ENCODE measurements at places on chromosomes 5 and 9.
A peak's percentile ranks its signal among the peaks of the same experiment; 100 is the strongest.

DNA sequence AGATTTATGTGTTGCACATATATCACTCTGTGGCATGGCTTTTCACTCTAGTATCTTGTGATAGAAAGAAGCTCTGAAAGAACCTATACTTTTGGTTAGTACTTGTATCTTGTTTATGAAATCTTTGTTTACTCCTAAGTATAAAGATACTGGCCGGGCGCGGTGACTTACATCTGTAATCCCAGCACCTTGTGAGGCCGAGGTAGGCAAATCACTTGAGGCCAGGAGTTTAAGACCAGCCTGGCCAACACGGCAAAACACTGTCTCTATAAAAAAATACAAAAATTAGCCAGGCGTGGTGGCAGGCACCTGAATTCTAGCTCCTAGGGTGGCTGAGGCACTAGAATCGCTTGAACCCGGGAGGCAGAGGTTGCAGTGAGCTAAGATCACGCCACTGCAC lies 128.7 kb downstream of the FBXO38 start:
- DNase-seq = no peak

DNA sequence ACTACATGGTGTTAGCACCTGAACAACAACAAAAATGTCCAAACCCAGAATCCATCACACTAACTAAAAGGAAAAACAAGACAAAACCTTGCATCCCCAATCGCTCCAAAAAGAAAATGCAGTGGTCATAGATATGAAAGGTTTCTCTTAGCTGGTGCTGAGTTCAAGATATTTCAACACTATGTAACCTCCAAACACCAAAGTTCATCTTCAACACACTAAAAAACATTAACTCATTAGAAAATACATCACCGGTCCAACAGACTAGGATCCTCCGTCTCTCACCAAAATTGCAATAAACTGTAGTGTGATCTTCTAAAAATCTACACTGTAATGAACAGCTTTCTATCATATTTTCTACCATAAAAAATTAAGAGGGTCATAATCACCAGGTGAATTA lies 60.8 kb downstream of the ECPAS start:
- DNase-seq = no peak

DNA sequence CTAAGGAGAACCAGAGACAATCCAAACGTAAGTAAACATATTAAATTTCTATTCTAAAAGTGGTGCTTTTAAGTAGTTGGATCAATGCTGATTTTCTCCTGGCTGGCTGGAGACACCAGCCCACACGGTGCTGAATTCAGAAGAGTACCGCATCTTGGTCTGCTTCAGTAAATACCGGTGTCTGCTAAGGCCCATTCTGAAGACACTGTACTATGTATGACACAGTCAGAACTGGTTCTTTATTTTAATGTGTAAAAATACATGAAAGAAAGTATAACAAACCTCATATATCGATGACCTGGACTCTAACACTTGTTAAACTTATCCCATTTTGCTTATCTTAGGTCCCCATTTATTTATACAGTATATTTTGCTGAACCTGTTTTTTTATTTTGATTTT lies 32.8 kb downstream of the RAPGEF1 start:
- no peak for DNase-seq

- no peak for DNase-seq
These were observed 74.7 kb downstream of the ZFAND5 start for GRCh38 chr9:72290311-72290710.

- DNase-seq = no peak
These were observed 259.1 kb upstream of the CDH12 start for GRCh38 chr5:23112237-23112636.

DNA sequence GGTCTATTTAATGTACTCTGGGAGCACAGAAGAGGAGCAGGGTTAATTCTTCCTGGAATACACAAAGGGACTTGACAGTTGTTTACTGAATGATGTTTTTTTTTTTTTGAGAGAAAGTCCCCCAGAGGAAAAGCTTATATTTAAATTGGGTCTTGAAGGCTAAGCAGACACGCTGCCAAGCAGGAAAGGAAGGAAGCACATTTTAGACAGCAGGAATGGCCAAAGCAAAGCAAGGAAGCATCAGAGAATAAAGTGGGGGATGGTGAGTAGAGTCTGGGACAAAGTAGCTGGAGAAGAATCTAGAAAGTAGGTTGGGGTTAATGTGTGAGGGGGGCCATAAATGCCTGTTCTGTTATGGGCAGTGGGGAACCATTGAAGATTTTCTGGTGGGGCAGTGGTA lies 21.5 kb downstream of the ZNF346 start:
- no peak for DNase-seq

- DNase-seq = no peak
These were observed 118.7 kb upstream of the PUM3 start for GRCh38 chr9:2962471-2963172.

- DNase-seq = no peak
These were observed 21.2 kb downstream of the FAXDC2 start for GRCh38 chr5:154829181-154829588.

DNA sequence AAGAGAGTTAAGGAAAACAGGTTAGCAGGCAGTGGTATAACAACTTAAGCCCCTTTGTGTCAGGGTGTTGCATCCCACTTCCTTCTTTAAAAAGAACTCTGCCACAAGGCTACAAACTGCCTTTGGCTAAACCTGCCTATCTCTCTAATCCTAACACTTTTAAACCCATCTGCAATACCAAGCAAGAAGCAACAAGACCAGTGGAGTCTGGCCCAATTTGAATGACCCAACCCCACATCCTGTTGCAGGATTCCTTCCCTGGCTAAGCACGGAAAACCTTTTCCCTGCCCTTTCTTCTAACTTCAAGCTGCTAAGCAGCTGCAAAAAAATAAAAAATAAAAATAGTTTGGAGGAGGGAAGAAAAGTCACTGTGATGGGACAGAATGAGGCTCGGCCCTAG lies 27.1 kb downstream of the ABCA1 start:
- no peak for DNase-seq

GRCh38 chr5:96176022-96176421 lies 214.4 kb upstream of the ELL2 start:
- DNase-seq = no peak

GRCh38 chr9:93083592-93084470 lies 12.2 kb upstream of the CARD19 start:
- DNase-seq = no peak

- DNase-seq = no peak
These were observed 485.1 kb upstream of the PAPPA start for GRCh38 chr9:115668521-115668920.

DNA sequence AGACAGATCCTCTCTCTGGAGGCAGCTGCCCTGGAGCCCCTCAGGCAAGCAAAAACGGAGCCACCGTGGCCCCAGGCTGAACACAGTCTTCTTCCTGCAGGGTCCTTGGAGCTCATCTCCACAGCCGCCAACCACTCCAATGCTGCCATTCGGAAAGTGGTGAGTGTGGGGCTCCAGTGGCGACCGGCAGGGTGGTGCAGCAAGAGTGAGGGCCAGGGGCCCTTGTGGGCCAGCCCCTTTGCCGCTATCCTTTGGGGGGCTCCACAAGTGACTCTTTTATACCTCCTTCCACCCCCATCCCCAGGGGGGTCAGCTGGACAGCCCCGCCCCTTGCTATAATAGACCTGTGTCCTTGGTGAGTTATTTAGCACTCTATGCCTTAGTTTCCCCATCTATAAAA lies 47.4 kb upstream of the SUSD3 start:
- no peak for DNase-seq

GRCh38 chr5:32618962-32619361 lies 33.6 kb downstream of the SUB1 start:
- DNase-seq = no peak

DNA sequence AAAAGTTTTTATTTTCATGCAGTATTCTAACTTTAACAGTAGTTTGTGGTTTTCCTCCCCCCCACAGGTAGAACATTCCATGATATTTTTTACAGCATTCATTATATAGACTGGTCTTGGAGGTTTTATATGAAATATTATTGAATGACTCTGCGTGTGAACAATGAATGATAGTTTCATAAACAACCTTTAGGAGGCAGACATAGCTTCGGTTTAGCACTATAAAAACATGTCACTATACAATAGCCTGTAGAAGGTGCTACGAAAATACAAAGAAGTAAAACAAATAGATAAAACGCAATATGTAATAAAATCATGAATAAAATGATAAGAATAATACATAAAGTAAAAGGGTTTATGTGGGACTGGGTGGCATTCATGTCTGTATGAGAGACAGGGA lies 8.5 kb downstream of the KLF4 start:
- no peak for DNase-seq

GRCh38 chr9:89077519-89077918 lies 86.3 kb downstream of the S1PR3 start:
- no peak for DNase-seq

GRCh38 chr5:68770551-68770950 lies 323.3 kb upstream of the SLC30A5 start:
- no peak for DNase-seq

- no peak for DNase-seq
These were observed 5.4 kb upstream of the MAP1B start for GRCh38 chr5:72101828-72102227.

- DNase-seq = no peak
These were observed 275.2 kb downstream of the CDH9 start for GRCh38 chr5:26763215-26763614.

- DNase-seq = no peak
These were observed 481.0 kb upstream of the RGMB start for GRCh38 chr5:98292496-98292895.

DNA sequence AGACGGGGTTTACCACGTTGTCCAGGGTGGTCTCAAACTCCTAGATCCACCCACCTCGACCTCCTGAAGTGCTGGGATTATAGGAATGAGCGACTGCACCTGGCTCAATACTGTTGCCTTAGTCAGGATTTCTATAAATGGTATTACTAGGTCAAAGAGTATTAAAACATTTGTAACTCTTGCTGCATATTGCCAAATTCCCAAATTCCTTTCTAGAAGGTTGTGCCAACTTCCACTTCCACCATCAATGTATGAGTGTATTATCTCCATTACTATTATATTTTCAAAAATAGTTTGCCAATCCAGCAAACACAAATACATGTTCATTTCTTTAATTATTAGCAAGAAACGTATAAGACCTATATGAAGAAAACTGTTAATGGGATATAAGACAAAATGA lies 10.6 kb downstream of the PTGR1 start:
- DNase-seq = no peak

- DNase-seq = no peak
These were observed 90.6 kb upstream of the ADAMTS2 start for GRCh38 chr5:179435731-179436315.

- no peak for DNase-seq
These were observed 20.3 kb downstream of the CDC14B start for GRCh38 chr9:96599298-96599697.

DNA sequence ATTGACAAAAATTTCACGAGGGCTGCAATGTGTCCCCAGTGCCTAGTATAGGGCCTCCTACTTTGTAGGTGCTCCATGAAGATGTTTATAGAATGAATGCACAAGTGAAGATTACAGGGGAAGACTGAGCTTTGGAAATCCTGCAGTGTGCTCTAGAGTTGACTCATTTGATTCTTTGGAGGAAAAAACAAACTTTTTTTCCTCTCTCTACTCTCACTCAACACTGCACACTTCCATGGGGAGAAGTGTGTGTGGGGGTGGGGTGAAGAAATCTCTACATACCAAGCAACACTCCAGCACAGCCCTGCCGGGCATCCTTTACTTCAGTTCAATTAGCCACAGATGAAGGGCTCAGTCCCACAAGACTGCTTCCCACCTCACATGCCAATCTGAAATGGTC lies 49.4 kb upstream of the KLF9 start:
- DNase-seq = no peak

DNA sequence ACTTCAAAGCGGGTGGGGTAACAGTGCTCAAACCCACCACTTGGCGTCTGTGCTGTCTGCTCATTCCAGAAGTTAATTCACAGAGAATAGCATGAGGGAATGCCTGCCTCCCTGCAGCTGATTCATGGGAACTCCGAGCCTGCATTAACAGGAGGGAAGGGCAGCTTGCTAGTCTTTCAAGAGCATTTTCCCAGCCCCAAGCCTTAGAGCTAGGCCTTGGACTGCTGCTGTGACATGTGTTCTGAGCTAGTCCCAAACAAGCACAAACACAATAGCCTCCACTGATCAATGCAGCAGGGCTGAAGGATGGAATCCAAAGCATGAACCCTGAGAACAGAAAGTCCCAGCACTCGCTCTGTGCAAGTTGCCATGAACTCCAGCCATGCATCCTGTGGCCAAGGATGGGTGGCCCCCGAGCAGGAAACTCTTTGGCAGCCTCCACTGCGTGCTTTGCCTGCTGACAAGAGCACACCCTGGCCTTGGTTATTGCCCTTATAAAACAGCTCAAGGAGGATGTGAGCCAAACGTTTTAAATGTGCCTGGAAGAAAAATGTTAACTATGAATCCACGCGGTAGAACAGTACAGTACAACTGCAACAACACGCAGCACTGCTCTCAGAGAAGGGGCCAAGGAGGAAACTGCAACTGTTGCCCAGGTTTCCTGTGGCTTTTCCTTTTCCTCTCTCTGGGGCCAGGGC lies 653.1 kb upstream of the KLF4 start:
- peak; percentile 50 for DNase-seq

DNA sequence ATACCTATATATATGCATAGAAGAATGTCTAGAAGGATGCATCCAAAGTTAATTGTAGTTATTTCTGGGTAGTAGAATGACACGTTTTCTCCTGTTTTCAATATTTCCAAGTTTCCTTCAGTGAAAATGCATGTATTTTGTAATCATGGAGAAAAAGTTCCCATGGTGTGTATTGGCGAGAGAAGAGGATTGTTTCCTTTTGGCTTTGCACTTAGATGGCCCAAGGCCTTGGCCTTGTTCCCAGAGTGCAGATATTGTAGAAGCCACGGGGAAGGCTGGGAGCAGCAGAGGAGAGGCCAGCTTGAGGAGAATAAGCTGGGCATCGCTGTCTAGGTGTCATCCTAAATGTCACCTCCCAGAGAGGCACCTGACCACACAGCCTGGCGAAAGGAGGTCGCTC lies 44.0 kb downstream of the IRF1 start:
- DNase-seq = no peak

DNA sequence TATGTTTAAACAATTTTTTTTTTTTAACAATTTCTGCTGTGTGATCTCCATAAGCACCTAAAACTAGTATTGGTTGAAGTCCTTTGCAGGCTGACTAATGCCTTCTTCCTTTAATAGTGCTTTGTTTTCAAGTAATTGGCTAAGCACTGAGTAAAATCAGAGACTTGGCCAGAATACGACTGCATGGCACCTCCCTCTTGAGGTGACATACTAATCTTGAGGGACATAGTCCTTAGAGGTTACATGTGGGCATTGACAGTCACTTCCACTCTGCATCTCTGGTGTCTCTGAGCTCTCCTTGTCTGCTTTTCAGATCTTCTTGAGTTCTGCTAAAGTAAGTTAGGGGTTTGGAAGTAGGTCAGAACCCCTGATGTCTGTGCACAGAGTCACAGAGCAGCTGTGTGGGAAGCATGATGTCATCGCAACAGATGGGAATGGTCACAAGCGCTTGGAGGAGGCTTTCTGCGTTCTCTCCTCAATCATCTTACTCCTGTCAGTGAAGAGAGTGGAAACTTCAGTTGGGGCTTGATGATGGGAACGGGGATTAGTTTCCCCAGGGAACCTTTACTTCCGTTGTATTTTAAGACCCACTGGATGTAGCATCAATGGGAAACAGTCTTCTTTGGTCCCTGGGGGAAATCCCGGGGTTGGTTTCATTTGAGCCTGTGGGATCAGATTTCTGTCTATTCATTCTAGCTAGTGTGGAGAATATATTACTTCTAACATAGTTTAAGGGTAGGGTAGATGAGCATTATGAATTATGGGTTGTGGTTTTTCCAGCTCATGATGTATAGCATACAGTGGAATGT lies 136.9 kb downstream of the ARHGAP26 start:
- DNase-seq = no peak

Data from thoracic aorta (tissue), 2 donors.